Activated naive CD8-positive, alpha-beta T cell treated with anti-CD3 and anti-CD28 coated beads, Interleukin-2, amount 10 ng/mL, durations not matched to agents 7 days and 5 days (primary cell): ENCODE measurements at places on chromosomes 12 and 14.

GRCh38 chr12:124098887-124099286 is 125.9 kb downstream of the ZNF664 start:
- no peak for DNase-seq

DNA sequence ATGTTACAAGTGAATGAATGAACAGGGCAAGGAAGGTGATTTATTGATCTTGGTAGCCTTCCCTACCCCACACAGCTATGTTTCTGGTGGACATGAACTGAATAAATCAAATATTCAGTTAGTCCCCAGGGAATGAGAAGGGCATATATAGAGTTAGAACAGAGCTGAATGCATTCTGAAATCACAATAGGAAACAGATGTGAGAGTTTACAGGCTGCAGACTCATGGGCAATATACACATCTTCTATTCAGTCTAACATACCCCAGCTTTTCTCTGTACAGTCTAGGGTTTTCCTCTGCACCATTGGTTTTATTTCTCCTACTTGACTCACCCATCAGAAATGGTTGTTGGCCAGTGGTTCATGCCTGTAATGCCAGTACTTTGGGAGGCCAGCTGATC is 7.3 kb upstream of the STX2 start:
- no peak for DNase-seq

DNA sequence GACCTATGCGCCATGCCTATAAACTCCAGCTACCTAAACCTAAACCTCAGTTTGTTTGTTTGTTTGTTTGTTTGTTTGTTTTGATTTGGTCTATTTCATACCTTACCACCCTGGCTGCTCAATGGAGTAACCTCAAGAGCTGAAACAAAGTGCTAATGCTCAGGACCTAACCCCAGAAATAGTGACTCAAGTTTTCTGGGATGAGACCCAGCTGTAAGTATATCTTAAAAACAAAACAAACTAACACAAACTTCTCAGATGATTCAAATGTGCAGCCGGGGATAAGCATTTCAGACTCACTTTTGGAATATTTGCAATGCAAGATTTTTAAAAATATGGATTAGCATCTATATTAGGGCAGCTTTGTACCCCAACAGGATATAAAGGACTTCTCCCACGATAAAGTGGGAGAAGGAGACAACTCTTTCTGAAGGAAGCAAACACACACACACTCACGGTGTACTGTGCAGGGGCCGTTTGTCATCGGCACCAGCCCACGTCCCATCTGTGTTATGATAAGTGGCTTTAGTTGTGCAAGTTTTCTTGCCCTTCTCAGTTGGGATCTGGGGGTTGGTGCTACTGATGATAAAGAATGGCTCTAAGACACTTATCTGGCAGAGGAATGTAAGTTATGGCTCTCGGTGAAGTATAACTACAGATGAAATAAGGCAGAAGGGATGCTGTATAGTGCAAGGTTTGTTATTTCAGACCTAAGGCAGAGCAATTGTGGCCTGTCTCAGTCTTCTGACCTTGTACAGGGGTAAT is 516.7 kb upstream of the TMEM132C start:
- no peak for DNase-seq

DNA sequence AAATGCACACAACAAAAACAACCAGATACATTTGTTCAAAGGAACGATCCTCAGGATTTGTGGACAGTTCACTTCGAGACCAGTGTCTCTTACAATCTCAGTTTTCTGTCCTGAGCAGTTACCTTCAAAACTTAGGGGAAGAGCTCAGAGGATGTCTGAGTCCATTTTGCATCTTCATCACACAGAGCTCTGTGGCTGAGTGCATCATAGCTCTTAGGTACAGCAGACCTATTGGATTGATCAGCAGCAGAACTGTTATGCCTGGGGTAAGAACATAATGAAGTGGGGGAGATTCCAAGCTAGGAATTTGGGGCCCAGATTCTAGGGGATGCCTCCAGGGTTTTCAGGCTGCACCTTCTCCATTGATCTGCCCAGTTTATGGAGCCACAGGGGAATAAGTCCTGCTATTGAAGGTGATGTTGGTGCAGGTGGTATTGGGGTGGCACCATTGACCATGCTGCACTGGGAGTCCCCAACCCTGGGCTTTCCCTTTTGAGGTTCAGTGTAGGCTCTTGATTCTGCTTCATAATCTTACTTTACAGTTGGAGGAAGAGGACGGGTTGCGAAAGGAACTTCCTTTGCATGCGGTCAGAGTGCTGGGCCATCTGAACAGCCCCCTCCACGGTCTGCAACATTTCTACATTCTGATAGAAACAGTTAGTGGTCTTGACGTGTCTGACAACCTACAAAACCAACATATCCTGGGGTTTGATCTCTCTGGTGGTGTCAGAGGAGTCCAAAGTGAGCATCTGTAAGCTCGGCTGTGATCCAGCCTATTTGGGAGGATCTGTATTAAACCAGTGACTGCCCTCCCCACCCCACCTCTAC is 112.8 kb downstream of the CHST11 start:
- DNase-seq: peak; percentile 53

GRCh38 chr12:1908758-1909157 is 9.7 kb downstream of the CACNA2D4 start:
- no peak for DNase-seq
